Activated CD4-positive, alpha-beta T cell treated with anti-CD3 and anti-CD28 coated beads for 36 hours (primary cell): ENCODE measurements at places on chromosomes 3 and 15.

DNA sequence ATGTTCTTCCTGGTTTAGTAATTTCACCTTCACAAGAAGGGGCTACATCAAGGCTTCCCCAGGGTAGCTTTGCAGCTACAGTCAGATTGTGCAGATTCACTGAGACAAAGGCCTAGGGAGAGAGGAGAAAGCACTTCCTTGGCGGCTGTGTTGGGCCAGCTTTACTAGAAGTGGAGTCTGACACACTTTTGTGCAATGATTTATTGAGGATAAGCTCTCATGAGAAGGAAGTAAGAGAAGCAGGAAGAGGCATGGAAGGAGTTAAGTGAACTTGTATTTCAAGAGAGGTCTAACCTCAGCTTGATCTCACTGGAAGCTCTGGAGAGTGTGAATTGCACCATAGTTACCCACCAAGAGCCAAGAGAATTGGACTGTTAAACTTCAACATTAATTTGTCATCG, 78.9 kb downstream of the TGFBR2 start:
- peak; percentile 35 for DNase-seq

GRCh38 chr3:193872265-193872753, 263.6 kb upstream of the HES1 start:
- peak; percentile 29 for DNase-seq

DNA sequence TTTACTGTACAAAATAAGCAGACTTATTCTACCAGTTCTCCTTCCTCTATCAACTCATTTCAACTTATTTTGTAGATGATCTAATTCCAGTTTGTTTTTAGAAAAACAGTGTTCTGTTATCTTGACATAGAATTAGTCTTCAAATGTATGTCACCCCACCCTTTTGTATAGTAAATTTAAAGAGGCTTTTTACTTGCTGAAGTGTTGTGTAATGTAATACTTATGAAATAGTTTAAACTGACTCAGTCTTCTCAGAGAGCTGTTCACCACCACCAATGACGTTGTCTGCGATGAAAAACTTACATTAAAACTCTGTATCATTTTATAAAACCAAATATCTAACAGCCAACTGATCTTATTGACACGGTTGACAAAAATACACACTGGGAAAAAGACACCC, 82.9 kb downstream of the RAP2B start:
- no peak for DNase-seq

- DNase-seq, result no peak
These were observed 54.9 kb upstream of the SLC7A14 start for GRCh38 chr3:170640737-170641171.

DNA sequence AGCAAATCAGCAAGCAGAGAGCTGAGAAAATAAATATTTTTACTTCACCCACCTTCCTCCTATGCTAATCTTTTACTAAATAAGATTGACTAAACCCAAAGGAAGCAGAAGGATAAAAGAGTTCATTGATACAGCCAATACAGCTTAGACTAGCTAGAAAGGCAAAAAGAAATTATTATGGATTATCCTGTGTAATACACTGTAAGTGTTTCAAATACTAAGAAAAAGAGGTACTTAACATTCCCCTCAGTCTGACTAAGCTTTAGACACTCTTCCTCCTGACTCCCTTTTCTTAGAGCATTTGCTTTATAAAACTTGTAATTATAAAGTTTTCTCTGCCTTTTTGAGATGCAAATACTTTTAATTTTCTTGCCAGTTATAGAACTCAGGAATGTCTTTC, 848.9 kb upstream of the CADM2 start:
- DNase-seq, result no peak

DNA sequence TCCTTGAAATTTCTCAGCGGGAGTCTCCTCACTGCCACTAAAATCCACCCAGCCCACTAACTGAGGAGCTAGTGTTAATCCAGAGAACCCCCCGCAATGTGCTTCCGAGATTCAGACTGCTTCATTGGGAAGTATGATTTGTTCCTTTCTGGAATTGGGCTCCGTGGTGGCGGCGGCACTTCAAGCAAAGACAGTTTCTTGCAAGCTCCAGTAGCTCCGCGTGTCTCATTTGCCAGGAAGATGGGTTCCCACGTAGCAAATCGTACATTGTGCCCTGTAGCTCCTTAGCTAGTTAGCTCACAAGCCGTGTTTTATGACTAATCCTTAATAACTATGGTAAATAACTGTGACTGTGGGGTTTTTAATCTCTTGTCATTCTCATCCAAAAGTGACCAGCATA, 45.4 kb downstream of the SLC6A1 start:
- DNase-seq, result no peak

- no peak for DNase-seq
These were observed 46.4 kb upstream of the GATA2 start for GRCh38 chr3:128539376-128539775.

DNA sequence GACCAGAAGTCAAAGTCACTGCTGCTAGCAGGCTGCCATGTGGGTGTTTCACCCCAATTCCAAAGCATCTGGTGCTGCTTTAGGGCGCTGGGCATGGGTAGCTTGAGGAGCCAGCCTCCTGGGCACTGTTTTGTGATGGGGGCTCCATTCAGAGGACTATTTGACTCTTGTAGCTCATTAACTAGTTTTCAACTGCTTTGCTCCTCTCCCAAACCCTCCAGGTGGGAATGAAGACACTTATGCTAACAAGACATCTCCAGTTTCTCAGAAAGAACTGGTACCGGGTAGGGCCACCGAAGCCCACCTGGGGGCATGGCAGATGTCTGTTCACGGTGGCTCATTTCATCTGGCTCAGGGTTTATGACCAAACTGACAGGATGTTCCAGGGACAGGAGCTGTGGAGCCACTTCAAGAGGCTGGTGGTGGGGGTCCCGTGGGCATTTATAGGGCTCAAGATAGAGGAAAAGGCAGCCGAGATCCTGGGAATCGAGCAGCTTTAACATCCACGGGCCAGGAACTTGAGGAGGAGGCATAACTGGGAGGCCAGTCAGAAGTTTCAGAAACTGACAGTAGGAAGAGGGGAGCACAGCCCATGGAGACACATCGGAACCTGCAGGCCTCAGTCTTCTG, 17.7 kb downstream of the AMOTL2 start:
- DNase-seq, result no peak

DNA sequence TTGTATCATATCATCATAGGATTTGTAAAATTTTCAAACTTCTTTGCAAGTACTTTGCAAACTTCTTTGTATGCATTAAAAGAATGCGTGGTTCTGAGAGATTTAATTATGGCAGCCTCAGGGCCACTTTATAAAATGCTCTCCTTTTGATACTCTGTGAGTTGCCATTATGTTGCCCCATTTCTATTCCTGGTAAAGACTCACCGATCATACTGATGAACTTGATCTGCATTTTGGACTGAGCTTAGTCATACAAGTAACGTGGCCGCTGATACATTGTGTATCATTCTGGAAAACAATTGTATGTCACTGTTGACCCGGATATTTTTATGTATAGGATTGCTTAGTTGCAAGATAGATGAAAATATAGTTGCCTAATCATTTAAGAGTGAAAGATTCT, 38.8 kb downstream of the AKAP13 start:
- no peak for DNase-seq

GRCh38 chr3:123547881-123548519, 36.9 kb downstream of the HACD2 start:
- no peak for DNase-seq

DNA sequence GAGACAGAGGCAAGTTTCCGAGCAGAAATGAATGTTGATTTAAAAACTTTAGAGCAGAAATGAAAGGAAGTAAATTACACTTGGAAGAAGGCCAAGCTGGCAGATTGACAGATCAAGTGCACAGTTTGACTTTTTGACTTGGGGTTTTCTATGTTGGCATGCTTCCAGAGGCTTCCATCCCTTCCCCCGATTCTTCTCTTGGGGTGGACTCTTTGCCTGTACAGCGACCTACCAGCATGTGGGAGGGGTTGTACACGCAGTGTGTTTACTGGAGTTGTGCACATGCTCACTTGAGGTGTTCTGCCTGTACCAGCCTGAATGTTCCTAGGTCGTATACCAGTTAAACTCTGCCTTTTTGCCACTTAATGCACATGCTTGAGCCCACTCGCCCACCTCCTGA, 701.5 kb upstream of the GBE1 start:
- DNase-seq, result no peak

DNA sequence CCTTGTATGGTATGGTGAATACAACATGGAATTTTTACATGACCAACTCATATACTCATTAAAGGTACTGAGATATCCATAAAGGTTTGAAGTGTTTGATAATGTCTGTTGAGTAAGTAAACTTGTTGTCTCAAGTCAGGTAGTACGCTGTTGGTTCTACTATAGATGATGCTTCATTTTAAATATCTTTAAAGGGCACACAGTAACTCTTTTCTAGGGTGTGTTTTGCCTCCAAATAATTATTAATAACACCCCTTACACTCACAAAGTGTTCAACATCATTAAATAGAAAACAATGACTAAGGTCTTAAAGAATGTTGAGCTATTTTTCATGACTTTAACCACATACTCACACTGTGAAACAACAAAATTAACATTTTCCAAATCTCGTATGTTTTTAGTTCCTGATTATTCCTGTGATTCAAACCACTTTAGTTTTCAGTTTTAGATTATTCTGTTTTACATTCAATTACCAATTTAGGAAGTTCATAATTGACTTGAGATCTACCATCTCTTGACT, 220.0 kb upstream of the NANOGP8 start:
- no peak for DNase-seq

- no peak for DNase-seq
These were observed 43.5 kb downstream of the ATP13A5 start for GRCh38 chr3:193335031-193335430.

DNA sequence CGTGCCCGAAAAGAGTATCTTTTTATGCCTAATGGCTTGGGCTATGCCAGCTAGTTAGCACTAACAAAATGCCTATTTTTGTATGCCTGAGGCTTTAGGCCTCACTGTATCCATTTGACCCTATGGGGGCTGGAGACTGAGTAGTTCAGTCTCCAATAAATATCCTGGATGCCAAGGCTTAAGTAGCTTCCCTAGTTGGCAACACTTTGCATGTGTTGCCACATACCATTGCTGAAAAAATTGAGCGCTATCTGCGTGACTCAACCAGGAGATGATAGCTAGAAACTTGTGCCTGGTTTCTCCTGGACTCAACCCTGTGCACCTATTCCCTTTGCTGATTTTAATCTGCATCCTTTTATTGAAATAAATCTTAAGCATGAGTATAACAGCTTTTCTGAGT, 58.4 kb upstream of the ATP2C1 start:
- no peak for DNase-seq

DNA sequence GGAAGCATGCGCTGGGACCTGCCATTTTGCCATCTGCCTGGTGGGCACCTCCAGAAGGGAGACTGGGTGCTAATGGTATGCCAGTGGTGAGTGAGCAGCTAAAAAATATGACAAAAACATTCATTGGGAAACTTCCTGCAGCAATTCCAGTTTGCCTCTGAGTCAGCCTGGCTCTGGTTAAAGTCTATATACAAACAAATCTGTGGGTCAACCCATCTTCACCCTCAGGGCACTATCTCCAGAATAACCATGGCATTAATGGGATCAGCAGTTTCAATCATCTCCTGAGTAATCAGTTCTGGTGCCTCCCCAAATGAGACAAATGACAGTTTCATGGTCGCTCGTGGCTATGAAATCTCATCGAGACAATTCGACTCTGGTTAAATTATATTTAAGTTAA, 21.5 kb downstream of the FRMD4B start:
- DNase-seq, result no peak

DNA sequence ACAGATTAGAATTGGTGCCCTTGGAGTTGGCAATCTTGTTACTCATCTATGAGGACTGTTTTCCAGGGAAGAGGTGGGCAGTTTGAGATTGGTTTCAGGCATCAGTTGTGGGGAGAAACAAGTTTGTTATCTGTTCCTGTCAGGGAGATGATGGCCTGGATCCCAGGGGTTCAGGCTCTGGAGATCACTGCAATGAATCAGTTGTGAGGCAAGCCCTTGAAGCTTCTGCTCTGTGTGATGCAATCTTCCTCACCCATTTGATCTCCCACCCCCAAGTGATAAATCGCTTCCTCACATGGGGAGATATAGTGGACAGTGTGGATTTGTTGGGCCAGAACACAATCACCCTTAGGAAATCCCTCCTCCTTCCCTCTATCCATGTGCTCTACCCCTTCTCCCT, 276.6 kb upstream of the LRTM1 start:
- DNase-seq, result no peak

GRCh38 chr3:55701997-55702396, 214.9 kb upstream of the WNT5A start:
- DNase-seq, result no peak

- no peak for DNase-seq
These were observed 36.5 kb downstream of the CDV3 start for GRCh38 chr3:133610031-133610430.

- DNase-seq, result no peak
These were observed 30.1 kb upstream of the SLC24A5 start for GRCh38 chr15:48090666-48091065.

GRCh38 chr3:67375976-67376375, 278.4 kb downstream of the SUCLG2 start:
- DNase-seq, result no peak

GRCh38 chr3:128310286-128311058, 156.2 kb downstream of the DNAJB8 start:
- DNase-seq, result no peak

GRCh38 chr15:66883284-66883911, 181.4 kb downstream of the SMAD6 start:
- DNase-seq, result no peak

DNA sequence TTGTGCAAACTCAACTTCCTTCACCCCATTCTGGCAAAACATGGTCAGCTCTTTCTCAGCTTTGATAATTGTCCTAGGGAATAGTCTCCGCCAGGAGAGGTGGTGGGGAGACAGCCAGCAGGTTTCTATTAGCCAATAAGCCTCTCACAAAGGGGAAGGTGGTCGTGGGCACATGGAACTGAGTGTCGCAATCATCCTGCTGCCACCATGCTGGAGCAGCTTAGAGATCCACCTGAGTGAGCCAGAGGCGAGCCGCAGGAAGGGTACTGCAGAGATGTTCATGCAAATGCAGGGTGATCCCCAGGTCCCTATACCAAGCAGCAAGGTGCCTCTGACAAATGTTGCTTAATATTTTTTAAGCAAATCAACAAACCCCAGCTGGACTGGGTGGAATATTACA, 182.8 kb downstream of the RORA start:
- DNase-seq, result no peak

- DNase-seq, result no peak
These were observed 61.3 kb upstream of the PSMD6 start for GRCh38 chr3:64084640-64085039.

DNA sequence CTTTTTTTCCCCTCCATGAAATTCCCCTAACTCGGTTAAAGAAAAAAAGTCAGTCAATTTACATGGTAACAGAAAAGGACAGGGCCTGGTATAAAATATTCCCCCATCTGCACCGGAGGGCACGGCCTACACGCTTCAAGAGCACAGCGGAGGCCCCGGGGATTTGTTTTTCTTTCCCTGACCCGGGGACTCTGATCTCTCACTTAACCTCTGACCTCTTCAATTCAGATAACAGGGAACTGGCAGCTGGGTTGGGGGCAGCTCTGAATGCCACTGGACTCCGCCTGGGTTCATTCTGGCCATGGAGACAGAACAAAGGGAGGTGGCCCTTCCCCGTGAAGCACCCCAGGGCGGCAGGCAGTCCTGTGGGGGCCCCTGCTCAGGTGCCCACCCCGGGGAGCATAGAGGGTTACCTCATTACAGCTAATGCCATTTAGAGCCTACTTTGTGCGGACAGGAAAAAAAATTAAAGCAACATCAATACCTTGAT, 257.5 kb downstream of the SHQ1 start:
- no peak for DNase-seq

- DNase-seq, result no peak
These were observed 38.2 kb downstream of the ABHD5 start for GRCh38 chr3:43728947-43729346.
